ENCODE measurements at places on chromosomes 3 and 15.

DNA sequence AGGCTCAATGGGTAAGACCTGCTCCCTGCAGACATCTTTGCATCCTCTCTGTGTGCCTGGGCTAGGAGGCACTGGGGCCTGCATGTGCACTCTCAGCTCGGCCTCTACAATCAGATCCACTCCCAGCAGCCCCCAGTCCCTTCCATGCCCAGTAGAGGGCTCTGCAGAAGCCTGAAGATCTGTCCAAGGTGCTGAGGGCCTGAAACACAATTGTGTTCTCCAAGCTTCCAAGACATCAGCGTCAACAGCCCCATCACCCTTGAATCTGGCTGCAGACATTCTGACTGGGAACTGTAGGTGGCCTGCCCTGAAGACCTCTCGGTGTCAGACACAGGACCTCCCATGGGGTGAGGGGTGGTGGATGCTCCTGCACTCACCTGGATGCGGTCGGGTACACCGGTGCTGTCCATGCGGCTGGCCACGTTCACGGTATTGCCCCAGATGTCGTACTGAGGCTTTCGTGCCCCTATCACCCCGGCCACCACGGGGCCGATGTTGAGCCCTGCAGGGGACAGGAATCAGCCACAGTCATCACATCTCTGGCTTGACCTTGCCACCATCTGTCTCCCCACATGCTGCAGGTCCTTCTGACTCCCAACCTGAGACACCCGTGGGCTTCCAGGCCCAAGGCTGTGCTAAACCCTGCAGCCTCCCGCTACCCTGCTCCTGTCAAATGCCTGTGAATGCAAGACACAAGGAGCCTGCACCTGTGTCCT is 84.7 kb downstream of the SEC22A start:
- no peak for DNase-seq

- DNase-seq: no peak
These were observed 45.3 kb upstream of the PPP4R2 start for GRCh38 chr3:72951259-72951722.

DNA sequence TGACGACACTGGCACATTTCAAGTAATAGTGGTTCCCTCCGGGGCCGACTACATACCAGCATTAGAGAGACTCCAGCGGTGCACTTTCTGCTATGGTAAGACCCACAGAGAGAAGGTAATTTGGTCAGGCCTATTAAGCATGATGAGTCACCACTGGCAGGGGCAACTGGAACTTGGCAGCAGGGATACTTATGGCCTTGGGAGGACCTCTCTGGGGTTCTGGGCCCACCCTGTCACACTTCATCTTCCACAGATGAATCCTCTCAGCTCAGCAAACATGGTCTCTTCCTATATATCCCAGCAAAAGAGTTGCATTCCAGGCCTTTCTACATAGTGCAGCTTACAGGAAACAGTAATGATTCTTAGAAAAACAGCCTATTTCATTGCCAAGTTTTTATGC is 88.0 kb downstream of the PIK3R4 start:
- DNase-seq: no peak

- DNase-seq: peak; percentile 11
These were observed 138.4 kb downstream of the PLCL2 start for GRCh38 chr3:17023006-17023664.

GRCh38 chr3:128348805-128349531 is 117.7 kb downstream of the DNAJB8 start:
- DNase-seq: no peak

GRCh38 chr3:45489730-45490309 is 101.4 kb downstream of the LARS2 start:
- DNase-seq: no peak

- no peak for DNase-seq
These were observed 398.4 kb upstream of the KCNMB2 start for GRCh38 chr3:178137831-178138230.

DNA sequence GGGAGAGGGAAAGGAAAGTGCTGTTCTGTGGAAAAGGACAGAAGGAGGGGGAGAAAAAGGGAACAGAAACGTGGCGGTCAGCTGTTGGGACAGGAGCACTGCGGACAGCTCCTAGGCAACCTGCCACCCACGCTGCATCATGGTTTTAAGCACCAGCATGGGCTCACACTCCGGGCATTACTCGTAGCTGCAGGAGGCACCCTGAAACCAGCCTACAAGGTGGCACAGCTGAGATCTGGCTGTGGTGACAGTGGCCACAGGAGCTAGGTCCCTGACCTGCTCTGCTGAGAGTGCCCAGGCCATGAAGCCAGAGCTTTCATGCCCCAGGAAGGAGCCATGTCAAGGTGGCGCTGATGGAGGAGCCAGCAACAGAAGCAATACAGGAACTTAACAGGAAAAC is 161.4 kb upstream of the ST8SIA2 start:
- no peak for DNase-seq

DNA sequence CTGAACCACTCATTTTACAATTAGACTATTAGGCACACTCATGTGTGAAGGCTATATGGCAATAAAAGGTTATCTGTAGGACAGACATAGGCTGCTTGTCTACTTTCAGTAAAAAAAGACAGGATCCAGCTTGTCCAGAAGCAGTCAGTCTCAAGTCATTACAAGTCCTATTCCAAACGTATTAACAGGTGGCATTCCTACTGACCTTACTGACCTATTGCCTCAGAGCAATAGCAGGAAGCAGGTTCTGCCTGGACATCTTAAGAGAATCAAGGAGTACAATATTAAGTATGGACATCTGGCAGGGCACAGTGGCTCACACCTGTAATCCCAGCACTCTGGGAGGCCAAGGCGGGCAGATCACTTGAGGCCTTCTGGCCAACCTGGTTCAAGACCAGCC is 7.0 kb downstream of the CMTM6 start:
- no peak for DNase-seq

DNA sequence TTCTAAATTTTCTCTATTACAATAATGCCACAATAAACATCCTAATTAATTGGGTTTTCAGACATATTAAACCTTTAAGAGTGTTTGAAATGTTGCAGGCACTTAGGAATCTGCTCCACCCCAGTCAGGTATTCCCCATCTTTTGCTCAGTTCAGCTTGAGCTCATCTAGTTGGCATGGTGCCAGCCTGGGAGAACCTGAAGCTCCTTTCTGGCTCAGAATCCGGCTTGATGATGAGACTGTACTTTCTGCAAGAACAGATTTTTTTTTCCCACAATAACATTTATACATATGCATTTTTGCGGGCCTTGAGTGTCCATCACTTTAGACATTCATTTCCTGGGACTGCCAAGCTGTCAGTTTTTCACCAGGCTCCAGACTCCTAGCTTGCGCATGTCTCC is 7.7 kb upstream of the OXSR1 start:
- DNase-seq: no peak

GRCh38 chr15:94744080-94744793 is 512.9 kb downstream of the MCTP2 start:
- DNase-seq: no peak

DNA sequence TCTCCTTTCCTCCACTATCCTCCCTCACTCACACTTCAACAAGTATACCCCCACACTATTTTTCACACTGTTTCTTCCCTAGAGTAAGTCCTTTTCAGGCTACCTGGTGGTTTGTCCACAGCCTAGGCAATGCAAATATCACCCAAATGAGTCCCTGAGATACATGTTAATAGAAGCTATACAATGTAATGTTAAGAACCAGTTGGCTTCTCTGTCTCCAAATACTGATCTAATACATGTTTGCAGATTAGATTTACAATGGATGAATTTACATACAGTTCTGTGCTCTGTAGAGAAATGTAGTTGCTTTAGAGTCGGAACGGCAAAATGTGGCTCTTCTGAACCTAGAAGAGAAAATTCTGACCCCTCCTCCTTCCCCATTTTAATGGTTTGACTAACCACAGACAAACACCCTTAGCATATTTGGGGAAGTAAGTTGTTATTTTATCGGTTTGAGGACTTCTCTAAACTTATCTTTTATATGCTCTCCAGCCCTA is 63.6 kb upstream of the MBNL1 start:
- no peak for DNase-seq

GRCh38 chr15:25684521-25685431 is 178.4 kb downstream of the ATP10A start:
- no peak for DNase-seq

DNA sequence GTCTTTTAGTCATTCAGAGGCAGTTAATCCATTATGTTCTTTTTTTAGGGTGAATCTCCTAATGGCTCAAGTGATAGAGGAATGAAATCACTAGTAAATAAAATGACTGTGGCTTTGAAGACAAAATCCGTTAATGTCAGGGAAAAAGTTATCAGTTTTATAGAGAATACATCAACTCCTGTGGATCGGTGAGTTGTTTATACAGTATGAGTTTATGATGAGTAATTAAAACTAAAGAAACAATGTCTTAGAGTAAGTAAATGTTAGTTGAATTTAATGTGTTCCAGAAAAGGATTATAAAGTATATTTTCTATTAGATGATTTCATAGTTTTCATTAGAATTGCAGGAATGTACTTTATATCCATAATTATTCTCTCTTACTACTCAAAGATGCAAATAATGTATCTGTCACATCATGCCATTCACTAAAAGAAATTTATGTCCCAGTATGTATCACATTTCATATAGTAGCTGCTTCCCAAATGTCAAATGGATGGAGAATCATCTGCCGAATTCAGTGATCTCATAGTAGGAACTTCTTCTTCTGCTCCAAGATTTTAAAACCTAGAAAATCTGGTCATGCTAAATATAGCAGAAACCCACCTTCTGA is 24.1 kb upstream of the NIT2 start:
- no peak for DNase-seq

DNA sequence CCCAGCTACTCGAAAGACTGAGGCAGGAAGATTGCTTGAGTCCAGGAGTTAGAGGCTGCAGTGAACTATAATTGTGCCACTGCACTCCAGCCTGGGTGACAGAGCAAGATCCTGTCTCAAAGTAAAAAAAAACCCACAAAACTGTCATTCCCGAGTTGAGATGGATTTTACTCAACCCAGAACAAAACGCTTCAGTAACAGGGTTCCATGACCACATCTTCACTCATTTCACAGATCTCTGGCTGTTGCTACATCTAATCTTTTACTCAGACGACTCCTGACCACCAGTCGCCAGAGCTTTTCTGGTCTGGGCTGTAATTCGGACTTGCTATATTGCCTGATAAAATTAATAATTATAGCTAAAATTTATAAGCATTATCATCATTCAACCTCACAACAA is 2.4 kb downstream of the DRD3 start:
- DNase-seq: no peak

DNA sequence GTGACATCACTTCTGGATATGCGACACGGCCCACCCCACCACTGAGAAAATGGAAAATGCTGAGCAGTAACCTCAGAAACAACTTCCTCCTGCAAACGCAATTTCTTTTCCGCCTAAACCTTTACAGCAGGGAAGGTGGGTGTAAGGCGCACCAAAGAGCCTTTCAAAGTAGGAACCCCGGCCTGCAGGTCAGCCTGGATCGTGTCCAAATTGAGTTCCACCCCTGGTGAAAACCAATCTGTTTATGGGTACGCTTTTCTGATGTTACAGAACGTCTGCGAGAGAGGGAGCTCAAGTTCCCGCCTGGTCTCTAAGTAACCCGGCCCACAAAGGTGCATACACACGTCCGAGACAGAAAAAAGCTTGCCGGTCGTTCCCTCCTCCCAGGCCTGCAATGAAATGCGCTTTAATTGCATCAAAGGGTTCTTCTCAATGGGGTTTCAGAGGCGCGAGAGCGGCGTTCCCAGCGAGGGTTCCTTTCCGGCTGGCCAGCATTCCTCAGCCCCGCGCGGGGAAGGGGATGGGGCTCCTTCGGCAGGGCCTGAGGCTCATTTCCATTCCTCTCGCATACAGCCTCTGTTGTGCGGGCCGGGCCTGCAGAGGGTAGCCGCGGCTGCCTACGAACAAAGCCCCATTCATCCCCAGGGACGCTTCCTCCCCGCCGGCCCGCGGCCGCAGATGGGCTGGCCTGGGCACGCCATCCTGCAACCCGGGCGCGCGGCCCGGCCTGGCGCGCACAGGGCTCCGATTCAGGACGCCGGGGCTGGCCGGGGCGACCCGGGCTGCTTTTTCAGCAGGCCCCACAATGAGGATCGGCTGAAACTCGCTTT is 138.1 kb downstream of the TMCO5A start:
- no peak for DNase-seq

DNA sequence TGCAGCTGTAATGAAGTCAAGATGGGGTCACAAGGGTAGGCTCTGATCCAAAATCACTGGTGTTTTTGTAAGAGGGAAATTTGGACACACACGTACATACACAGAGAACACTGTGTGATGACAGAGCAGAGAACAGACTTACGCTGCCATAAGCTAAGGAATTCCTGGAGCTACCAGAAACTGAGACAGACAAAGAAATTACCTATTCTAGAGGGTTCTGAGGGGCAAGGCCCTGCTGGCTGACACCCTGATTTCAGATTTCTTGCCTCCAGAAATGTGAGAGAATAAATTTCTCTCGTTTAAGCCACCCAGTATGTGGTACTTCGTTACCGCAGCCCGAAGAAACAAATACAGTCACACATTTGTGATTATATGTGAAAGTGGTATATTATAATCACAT is 24.8 kb downstream of the CBLB start:
- no peak for DNase-seq

DNA sequence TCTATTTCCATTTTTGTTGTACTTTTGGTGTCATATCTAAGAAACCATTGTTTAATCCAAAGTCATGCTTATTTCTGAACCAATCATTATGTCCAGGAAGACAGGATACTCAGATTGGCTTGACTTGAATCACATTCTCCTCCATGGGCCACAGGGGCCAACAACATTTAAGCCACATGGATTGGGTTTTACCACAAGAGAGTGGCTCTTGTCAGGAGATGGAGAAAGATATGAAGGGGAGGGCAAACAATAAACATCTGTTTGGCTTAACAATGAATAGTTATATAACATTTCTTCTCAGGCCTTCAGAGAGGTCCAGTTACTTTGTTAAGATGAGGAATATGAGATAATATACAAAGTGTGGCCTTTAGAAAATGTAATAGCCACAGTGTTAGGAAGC is 44.6 kb downstream of the GXYLT2 start:
- no peak for DNase-seq

- DNase-seq: no peak
These were observed 222.5 kb downstream of the ROBO2 start for GRCh38 chr3:77262361-77262760.

- peak; percentile 38 for DNase-seq
These were observed 38.7 kb upstream of the MGA start for GRCh38 chr15:41621200-41622193.

DNA sequence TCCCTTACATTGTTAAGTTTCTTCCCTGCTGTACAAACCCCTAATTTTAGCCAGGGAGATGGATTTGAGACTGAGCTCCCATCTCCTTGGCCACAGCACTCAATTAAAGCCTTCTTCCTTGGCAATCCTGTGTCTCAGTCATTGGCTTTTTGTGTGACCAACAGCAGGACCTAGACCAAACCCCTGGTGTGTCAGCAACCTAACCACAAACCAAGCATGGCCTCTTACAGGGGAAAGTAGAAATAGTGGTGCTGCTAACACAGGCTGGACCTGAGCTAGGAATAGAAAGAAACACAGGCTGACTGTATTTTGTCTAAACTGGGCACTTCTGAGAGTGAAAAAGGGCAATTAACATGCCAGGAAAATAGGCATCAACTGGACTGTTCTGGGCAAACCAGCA is 37.9 kb downstream of the PPCDC start:
- no peak for DNase-seq

GRCh38 chr3:23826382-23827064 is 20.8 kb downstream of the UBE2E1 start:
- no peak for DNase-seq

- DNase-seq: no peak
These were observed 34.8 kb upstream of the CCK start for GRCh38 chr3:42300778-42301177.

- DNase-seq: no peak
These were observed 402.1 kb downstream of the PDCD6IP start for GRCh38 chr3:34200576-34200975.

GRCh38 chr3:150319900-150320299 is 88.2 kb upstream of the TSC22D2 start:
- no peak for DNase-seq

Measured in stimulated activated CD8-positive, alpha-beta memory T cell treated with anti-CD3 and anti-CD28 coated beads, Interleukin-7, amount 100 ng/mL, for 1 hour (primary cell).